Fibroblast of villous mesenchyme (primary cell): ENCODE measurements at places on chromosomes 3 and 15. TPM values are rescaled to one million over a fixed set of nuclear protein-coding genes. Genes with fewer than 3 reads are reported as not detected.

GRCh38 chr3:60079076-60079475, 1029.3 kb upstream of the CFAP20DC start:
- DNase-seq: no peak

GRCh38 chr15:23565395-23566070, at the start of gene MKRN3:
TSS of gene MKRN3 (plus strand) at chr15:23565674. CDS start at chr15:23565783, 109 bp downstream.
- peak; percentile 94 for DNase-seq

The TEX55 gene
- total RNA-seq: not detected in 2 replicates

GRCh38 chr15:27681038-27681437, 418.1 kb downstream of the OCA2 start:
- no peak for DNase-seq
